Eye (tissue), 1 donor: ENCODE measurements at places on chromosomes 11 and 22.

DNA sequence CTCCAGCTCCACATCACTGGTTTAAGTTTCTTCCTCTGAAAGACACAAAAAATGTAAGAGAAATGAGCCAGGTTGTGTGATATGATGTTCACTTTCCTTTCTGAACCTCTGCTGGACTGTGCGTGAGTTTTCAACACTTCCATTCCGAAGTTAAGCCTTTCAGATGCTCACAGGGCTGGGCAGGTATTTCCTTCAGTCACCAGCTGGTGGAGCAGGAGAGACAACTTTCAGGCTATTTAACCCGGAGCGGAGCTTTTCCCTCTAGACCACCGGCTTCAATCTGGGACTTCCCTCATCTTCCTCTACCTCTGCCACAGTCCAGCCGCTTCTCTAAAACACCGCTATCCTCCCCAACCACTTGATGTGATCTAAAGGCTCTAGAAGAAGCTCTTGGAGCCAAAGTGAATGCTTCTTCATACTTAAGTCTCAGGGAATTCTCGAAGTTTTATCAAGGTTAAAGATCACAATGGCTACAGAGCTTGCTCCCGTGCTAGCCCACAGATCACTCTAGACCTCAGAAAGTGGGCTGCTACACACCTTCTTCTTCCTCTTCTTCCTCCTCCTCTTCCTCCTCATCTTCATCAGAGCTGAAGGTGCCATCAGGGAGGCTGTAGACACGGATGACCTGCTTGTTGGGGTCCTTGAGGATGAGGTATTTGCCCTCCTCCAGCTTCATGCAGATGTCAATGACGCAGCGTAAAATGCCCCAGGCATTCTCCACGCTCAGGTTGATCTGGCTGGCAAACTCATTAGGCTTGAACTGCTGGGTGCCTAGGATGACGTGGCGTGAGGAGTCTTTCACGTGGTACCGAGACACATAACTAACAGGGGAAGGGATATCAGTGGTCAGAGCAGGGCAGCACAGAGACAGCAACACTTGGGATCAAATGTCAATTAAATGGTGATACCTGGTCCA, 4.4 kb upstream of the FOXRED2 start:
- peak; percentile 79 for DNase-seq

DNA sequence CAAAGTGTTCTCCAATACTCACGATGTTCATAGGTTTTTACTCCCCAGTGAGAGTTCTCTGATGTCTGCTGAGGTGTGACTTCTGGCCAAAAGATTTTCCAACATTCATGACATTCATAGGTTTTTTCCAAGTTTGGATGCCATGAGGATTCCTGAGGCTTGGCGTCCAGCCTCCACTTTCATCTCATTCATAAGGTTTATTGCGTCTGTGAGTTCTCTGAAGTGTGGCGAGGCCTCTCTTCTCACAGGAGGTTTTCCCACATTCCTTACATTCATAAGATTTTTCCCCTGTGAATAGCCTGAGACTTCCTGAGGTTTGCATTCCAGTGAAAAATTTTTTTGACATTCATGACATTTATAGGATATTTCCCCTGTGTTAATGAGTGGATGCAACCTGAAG, 1014.1 kb downstream of the LRRC4C start:
- no peak for DNase-seq

DNA sequence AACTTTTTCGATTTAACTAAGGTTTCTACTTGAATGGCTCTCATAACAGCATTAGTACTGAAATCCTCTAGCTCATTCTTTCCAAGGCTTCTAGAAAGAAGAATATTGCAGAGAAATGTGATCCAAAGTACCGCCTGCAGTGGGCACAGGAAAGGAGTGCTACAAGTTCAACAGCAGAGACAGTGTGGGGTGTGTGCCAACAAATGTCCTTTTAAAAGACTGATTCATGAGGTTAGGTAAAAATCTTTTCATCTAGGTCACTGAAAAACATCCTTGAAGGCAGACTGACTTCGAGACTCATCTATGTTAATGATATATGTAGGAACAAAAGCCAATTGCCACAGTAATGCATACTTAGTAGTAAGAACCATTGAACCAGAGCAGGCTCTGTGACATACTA, 349.1 kb upstream of the PITPNB start:
- DNase-seq = no peak

DNA sequence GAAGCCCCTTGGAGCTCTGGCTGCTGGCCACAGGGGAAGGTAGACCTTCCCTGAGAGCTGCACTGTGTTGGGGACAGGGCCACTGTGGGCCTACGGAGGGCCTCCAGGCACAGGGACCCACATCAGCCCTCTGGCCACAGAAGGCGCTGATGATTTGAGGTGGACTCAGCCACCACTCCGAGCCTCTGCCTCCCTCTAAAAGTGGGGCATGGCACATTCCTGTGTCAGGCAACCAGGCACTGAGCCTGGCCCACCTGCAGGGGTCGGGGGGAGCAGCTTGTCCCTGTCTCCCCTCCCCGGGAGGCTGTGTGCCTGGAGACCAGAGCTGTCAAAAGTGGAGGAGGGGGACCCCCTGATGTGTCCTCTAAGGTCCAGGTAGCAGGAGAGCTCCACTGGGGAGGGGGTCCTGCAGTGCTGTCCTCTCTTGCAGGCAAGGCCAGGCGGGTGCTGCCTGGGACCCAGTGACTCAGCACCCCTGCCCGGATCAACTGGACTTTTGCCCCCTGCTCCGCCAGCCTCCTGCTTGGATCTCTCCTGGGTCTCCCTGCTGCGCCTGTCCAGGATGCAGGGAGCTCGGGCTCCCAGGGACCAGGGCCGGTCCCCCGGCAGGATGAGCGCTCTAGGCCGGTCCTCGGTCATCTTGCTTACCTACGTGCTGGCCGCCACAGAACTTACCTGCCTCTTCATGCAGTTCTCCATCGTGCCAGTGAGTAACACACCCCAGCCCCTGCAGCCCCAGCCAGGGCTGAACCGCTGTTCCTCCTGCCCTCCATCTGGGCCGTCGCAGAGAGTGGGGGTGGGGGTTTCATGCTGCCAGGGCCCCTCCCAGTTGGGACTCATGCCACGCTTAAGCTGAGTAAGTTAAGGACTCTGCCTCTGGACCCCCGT, 17.5 kb upstream of the CDKN1C start:
- no peak for DNase-seq
